ENCODE measurements at places on chromosomes 3 and 15.

GRCh38 chr15:89177633-89178306 lies 43.6 kb downstream of the RLBP1 start:
- peak; percentile 31 for DNase-seq

GRCh38 chr3:135911110-135911509 lies 54.4 kb upstream of the PPP2R3A start:
- DNase-seq, result no peak

DNA sequence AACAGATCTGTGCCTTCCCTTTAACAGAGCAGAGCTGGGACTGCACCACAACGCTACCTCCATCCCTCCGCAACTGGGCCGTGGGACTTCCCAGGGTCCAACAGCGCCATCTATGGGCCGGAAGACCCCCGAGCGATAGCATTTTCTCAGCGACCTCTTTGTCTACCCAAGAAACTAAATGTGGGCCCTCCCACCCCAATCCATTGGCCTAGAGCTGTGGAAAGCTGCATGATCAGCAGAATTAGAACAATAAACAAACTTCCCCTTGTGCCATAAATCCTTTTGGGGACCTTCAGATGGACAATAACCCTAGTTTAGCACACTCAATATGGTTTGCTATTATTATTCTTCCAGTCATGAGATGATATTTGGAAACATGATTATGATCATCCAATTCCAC lies 74.8 kb upstream of the NTRK3 start:
- peak; percentile 7 for DNase-seq

DNA sequence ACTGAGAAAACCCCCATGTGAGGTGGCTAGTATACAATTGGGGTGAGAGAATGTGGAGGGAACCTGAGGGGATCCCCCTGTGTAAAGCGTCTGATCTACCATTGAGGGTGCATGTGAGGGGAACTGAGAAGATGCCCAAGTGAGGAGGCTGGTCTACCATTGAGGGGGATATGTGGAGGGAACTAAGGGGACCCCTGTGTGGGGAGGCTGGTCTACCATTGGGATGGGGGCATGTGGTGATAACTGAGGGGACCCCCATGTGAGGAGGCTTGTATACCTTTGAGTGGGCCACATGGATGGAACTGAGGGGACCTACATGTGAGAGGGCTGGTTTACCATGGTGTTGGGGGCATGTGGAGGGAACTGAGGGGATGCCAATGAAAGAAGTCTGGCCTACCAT lies 160.8 kb downstream of the FBLN2 start:
- DNase-seq, result no peak

DNA sequence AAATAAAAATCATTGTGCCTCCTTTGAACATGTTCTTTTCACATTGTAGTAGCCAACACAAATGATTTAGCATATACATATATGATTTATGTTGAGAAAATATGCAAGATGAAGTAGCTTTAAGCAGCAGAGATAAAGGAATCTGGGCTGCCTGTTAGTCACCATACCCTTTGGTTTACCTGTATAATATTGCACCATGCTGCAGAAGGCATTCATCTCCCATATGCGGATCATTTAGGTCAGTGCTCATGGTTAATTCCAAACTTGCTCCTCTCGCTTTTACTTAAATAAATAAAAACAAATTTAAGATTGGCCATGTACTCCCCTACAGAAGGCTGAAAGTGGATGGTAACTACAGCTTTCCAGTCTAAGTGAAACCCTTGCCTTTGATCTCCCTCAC lies 86.7 kb upstream of the TBL1XR1 start:
- no peak for DNase-seq

DNA sequence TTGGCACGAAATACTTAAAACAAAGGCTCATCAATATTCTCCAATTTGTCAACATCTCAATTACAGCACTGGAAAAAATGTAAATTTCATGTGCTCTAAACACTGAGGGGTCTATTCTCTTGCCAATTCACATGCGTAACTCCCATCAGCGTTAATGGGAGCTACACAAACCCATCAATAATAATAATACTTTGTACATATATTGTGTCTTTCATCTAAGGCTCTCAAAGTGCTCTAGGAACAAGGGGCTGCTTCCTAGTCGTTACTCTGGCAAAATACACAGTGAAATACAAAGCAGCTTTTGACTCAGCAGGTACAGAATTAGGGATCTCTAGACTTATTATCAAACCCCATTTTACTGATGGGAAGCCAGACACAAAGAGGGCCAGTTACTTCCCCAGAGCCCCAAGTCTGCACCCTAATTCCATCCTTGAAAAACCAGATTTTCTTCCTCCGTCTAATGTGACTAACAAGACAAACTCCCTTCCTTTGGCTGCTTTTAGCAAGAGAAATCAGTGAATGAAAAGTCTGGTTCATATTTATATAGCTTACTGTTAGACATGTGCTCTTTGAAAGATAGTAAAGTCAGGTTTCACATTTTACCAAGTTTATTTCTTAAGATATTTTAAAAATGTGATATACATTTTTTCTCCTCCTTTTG lies 20.0 kb downstream of the MEIS2 start:
- no peak for DNase-seq

DNA sequence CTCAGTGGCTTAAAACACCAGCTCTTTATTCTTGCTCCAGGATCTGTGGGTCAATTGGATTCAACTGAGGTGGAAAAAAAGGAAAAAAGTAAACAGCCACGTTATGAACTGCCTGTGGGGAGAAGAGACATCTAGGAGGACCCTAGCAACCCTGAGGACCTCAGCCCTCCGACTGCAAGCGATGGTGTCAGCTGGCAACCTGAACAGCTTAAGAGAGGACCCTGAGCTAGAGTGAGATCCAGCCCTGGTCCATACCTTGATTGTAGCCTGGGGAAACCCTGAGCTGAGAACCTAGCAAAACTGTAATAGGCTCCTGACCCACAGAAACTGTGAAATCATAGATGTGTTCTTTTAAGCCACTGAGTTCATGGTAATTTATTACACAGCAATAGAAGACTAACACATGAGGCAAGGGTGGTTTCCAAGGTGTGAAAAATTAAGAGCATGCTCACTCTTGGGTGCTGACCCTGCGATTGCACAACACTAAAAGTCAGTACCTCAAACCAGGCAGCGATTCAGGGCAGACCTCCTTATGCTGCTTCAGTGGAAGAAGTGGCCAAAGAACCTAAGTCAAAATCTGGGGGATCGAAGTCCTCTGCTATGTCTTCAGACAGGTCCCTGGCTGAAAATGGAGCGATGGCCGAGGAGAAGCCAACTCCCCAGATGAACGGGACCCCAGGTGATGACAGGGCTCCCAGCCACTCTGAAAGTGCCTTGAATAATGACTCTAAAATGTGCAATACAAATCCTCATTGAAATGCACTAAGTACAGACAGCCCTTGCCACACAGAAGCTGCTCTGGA lies 57.7 kb downstream of the GASK1A start:
- DNase-seq, result no peak

DNA sequence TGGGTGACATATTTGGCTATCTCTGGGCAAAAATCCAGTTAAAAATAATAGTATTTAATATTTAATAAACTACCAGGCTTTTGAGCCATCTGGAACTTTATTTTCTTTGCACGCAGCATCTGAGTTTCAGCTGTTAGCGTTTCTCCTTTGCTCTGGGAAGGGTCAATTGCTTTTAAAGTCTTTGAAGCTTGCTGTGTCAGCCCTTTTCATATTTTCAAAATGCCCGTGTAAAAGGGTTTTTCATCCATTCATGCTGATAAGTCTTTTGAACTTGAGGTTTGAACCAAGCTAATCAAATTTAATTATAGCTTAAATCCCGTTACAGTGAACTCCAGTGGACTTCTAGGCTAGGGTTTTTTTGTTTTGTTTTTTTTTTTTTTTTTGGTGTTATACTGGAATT lies 79.1 kb downstream of the SLC25A26 start:
- DNase-seq, result no peak

DNA sequence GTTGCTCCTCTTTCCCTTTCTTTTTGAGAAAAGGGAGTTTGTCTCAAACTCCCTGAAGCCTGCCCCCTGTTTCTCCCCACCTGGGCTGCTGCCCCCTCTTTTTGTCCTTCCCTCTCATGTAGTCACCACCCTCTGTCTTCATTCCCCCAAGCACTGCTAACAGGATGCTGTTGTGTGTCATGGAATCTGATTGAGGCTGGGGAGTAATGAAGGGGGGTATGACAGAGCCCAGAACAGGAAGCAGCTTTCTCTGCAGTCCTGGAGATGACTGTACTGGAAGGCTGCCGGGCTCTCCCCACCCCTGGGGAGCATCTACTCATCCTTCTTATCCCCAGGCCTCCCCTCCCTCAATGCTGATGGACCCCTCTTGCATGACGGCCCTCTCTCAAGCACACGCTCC lies 181.6 kb downstream of the ABHD5 start:
- no peak for DNase-seq

GRCh38 chr15:78625606-78626280 lies 4.9 kb upstream of the CHRNA3 start:
- no peak for DNase-seq

DNA sequence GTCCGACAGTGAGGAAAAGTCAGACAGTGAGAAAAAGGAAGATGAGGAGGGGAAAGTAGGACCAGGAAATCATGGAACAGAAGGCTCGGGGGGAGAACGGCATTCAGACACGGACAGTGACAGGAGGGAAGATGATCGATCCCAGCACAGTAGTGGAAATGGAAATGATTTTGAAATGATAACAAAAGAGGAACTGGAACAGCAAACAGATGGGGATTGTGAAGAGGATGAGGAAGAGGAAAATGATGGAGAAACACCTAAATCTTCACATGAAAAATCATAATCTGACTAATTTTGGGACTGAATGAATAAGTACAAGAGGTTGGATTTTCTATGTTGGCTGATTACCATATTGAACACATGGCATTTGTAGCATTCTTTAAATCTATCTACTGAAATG lies 26.2 kb downstream of the SEC62 start:
- DNase-seq, result no peak

DNA sequence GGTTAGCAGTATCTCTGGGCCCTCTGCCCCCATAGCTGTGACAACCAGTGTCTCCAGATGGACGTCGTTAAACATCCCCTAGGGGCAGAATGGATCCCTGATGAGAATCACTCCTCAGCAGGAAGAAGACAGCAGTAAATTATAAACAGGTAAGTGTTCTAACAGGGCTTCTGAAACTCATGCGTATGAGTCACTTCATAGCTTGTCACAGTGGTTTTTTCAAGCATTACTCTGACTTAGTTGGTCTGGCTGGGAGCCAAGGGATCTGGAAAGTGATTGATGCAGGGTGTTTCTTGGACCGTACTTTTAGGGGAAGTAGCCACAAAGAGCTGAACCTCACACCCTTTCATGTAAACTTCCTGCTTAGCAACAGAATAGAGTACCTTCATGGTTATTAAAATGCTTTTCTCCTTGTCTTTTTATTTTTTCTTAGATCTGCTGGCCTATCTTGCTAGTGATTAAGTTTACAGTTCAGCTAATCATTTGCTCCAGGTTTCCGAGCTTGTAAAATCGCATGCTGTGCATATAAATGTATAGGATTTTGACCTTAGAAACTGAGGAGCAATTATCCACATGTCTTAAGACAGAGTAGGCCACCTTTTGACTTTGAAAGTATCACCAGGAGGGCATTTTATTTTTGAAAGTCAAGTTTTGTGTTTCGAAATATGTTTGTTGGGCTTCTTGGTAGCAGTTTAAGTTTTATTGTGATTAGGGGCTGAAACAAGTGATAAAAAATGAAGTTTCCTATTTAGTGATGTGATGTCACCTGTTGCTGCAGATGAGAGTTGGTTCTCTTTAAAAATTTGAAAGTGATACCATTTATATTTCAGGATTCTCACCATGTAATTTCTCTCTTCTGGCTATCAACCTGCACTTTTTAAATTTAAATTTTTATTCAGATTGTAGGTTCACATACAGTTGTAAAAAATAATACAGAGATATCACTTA lies 333.9 kb downstream of the PTPRG start:
- DNase-seq, result peak; percentile 11

DNA sequence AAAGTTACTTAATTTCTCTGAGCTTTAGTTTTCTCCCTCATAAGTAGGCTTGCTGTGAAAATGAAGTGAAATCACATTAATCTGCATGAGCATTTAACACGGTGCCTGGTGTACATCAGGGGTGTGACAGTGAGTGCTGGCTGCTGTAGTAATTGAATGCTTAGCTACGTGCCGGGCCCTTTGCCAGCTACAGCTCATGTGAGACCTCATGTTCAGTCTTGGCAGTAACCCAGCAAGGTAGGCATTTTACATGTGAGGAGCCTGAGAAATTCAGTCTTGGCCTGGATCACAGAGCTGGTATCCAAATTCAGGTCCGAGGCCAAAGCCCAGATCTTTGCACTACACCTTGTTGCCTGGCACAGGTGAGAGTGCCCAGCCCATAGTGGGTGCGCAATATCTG lies 9.1 kb downstream of the GHRL start:
- DNase-seq, result no peak

DNA sequence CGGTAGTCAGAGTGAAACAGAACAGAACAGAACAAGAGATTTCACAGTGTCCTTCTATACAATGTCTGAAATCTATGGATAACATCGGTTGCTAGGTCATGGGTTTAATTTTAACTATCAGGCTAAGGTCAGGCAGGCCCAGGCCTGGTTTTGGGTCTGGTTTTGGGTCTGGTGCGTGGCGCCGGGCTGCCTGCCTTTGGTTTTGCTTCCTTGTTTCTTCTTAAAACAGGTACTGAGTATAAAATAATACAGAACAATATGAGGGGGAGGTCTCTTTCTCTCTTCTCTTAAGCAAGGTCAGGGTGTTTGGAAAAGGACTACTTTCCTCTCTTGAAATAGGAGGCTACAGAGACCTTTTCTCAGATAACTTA lies 1.4 kb downstream of the AEN start:
- no peak for DNase-seq

DNA sequence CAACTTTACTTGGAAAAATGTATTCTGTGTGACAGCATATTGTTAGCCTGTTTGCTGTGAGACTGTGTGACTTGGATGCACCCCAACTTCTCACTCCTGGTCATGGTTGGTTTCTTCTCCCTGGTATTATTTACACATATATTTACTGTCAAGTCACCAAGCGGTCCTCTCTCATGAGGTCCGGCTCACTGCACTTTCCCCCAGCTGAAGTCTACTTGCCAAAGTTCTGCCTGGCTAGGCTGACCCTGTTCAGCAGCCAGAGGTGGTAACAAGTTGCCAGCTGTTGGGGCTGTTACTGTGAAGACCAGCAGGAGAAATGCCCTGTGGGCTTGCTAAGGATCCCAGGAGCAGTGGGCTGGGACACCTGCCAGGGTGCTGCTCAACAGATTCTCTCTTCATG lies 337.5 kb downstream of the MFSD1 start:
- no peak for DNase-seq

GRCh38 chr15:85494048-85494777 lies 113.8 kb downstream of the AKAP13 start:
- no peak for DNase-seq
